ENCODE measurements at places on chromosomes 6 and 20.

- peak; percentile 76 for DNase-seq
Observed at GRCh38 chr6:88574031-88574430, 389.4 kb downstream of the RNGTT start.

GRCh38 chr6:122621638-122622037 lies 11.4 kb downstream of the PKIB start:
- peak; percentile 92 for DNase-seq

DNA sequence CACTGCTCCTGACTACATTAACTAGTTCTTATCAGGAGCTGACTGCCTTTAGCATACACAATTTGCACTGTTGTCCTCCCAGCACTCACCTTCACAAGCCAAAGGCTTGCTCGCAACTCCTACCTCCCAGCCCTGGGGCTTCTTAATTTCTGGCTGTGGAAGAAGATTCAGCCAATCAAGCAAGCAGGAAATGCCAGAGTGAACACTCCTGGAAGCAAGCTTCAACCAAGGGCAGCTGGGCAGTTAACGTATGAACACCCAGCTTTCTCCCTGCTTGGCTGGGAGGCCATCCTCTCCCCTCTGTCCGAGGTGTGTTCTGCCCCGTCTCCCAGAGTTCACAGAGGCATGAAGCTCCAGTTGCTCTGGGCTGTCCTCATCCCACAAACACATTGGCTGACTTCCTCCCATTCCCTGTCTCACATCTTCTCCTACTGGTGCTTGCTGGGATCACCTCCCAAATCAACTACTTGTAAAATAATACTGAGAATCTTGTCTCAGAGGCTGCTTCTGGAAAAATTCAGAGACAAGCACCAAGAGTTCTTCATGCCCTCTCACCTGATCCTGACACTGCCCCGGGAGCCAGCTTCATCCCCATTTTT lies 15.3 kb upstream of the SRSF6 start:
- no peak for DNase-seq

DNA sequence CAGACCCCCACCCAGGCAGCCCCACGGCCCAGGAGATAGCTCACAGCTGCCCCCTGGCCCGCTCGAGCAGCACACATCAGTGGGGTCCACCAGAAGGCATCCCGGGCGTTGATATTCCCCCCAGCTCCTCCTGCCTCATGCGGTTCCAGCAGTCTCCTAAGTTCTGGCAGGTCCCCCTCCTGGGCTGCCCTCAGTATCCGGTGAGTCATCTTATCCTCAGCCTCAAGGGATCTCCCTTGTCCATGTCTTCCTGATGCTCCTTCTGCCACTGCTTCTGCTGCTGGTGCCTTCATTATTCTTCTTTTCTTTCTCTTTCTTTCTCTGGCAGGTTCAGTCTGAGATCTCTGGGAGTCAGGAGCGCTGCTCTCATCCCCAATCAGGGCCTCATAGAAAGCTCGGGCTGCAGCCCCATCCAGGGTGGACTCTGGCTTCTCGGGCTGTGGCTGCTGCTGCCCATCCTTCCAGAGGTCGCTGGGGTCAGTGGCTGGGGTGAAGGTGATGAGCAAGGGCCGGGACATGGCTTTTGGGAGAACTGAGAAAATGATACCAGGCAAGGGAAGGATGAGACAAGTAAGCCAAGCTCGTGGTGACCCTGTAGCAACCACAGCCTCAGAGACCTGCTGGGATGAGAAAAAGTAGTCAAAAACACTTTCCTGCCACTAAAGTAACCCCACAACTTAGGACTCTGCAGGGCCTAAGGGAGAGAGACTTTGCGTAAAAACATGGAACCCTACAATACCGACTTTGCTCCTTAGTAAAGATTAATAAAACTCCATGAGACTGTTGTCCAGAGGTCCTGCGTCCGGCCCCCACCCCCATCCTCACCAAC lies 622 bp downstream of the GPANK1 start:
- no peak for DNase-seq

- DNase-seq = no peak
Observed at GRCh38 chr6:46269447-46270229, 98.9 kb upstream of the ENPP5 start.

All from NCI-H748 treated with DMSO at 0.1 percent for 48 hours (cell line).